ENCODE measurements at places on chromosomes 1 and 21.

DNA sequence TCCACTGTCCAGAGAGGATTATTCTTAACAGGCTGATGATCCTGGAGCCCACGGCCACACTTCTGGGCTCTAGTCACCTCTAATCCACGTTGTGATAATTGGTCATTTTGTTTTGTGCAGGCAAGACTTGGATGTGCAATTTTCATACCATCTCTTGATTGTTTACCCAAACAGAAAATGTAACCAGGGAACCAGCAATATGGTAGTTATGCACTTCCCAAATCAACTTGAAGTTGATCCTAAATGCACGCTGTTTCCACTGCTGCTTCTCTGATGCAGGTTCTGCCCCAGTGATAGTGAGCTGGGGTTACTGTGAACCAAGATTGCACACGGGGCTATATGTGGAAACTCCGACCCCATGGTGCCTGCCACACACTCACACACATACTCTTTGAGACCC is 14.7 kb upstream of the KCNJ15 start:
- DNase-seq, result no peak

DNA sequence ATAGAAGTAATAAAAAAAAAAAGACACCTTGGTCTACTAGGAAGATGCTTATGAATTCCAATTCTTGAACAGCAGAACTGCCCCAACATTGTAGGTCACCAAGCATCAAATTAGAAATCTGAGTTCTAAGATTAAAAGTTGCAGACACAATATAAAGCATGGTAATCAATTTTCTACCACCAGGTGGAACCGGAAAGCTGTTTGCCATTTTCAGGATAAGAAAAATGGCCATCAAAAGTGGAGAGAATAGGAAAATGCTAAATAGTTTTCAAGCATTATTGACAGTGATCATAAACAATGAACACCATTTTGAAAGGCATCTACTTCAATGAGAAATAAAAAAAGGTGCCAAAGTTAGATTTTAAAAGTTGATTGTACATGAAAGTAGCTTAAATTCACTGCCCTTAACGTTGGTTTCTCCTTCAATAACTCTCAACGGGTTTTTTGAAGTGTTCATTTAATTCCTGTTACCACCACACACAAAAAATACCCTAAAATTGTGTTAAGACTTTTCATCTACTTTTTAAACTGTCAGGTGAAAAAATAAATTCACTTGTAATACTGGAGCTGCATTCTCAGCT is 252.9 kb downstream of the KCNT2 start:
- peak; percentile 3 for DNase-seq

GRCh38 chr1:156394835-156395461 is 25.9 kb downstream of the RHBG start:
- no peak for DNase-seq

GRCh38 chr1:182754543-182755314 is 34.8 kb upstream of the NPL start:
- DNase-seq, result no peak

DNA sequence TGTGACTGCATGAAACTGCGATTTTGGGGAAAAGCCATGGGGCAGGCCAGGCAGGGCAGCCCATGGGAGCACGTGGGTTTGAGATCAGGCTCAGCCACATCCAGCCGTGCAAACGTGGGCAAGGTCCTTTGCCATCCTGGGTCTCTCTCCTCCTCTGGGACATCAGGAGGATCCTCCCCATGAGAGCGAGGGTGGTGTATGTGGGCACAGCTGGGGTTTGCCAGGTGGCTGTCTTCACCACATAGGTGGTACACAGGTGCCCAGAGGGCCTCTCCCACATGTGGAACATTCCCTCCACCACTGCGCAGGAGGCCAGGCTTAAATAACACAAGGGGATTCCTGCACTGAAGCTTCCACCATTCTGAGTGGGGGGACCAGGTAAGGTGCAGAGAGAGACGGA is 136.7 kb downstream of the DMRTB1 start:
- no peak for DNase-seq

DNA sequence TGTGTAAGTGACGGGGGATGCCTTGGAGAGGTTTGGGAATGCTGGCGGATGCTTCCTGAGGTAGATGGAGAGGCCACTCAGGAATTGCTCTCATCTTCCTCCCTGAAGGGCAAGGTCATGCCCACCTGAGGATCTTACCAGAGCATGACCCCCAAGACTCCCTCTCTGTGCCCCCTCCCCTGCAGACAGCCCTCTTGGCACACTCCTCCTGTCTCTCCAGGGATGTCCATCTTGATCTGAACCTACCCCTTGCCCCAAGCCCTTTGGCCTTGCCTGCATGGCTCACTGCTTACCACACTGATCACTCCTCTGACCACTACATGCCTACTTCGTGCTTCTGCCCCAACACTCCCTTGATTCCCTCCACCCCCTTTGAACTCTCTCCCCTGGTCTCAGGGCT is 17.9 kb upstream of the MPL start:
- no peak for DNase-seq

- DNase-seq, result no peak
Measured at GRCh38 chr1:31249854-31250253, 10.2 kb upstream of the NKAIN1 start.

GRCh38 chr21:43939443-43940328 is 72.4 kb upstream of the TRAPPC10 start:
- DNase-seq, result no peak

GRCh38 chr1:34286511-34286910 is 109.8 kb downstream of the C1orf94 start:
- DNase-seq, result no peak

GRCh38 chr21:34881839-34882371 is 167.2 kb downstream of the RUNX1 start:
- peak; percentile 20 for DNase-seq

GRCh38 chr21:46540087-46540710 is 64.7 kb downstream of the S100B start:
- no peak for DNase-seq

GRCh38 chr1:1120866-1121591 is 5.1 kb upstream of the C1orf159 start:
- no peak for DNase-seq

DNA sequence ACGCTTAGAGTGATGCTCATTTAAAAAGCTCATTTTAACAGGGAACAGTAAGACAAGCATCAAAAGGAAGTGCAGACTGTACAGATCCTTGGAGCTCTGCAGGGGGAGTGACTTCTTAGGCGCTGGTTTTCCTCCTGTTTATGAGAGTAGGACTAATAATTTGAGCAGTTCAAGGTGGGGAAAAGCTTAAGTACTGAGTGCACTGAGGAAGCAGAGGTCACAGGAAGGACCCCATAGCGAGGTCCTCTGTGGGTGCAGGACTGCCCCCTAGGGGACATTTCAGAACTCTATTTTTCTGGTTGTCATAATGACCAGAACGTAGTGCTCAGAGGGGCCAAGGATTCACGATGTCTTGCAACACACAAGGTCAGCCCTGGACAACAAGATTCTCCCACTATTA is 112.1 kb downstream of the HLCS start:
- DNase-seq, result peak; percentile 4

GRCh38 chr1:2320006-2320405 is 71.3 kb downstream of the MORN1 start:
- no peak for DNase-seq

- peak; percentile 25 for DNase-seq
Measured at GRCh38 chr1:30068787-30069472, 654.5 kb downstream of the MATN1 start.

- DNase-seq, result peak; percentile 68
Measured at GRCh38 chr1:91166106-91166712, 144.4 kb upstream of the ZNF644 start.

DNA sequence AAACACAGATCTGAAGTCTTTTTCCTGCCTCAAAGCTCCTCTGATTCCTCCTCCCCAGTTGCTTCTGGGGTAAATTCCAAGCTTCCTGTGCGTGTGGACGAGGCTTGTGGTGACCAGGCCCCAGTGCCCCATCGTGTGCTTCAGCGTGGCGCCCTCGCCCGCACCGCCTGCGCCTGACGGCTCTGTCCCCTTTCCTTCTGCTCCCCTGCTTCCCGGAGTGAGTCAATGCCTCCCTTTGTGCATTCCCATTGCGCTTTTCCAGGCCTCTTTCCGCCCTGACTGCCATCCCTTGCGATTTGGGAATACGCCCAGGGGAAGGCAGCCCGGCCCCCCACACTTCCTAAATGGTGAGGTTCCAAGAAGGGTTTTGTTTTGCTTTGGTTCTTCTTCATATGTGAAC is 36.3 kb downstream of the FAAP20 start:
- DNase-seq, result no peak
